ENCODE measurements at places on chromosomes 6 and 20.
A peak's percentile ranks its signal among the peaks of the same experiment; 100 is the strongest.

- DNase-seq = peak; percentile 51
These were observed at the start of gene CTSZ for GRCh38 chr20:59006864-59007664. Gene CTSZ (minus strand): TSS chr20:59007254. CDS start chr20:59007128, 126 bp downstream.

DNA sequence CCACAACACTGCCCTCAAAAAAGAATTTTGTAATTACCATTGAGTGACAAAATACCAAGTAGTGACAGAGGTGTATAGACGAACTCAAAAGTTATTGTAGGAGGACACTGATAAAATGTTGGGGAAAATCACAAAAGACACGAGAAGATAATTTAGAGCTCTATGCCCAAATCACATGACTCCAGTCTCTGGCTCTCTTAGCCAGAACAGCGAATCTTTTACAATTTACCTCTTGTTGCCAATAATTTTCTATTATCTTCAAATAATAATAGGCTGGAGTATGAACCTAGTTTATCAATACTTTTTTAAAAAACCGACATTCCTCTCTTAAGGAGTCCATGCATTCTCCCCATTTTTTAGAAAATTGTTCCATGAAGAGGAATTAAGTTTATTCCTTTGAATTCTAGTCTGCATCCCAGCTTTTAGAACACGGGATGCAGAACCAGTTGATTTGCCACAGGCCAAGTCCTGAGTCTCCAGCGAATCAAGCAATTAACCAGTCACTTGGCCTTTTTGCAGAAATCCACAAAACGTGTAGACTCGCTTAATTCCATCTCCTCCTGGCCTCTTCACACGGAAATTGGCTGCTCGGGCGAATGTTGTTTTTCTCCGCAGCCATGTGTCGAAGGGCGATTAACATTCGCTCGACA is 507 bp upstream of the RIPPLY2 start:
- no peak for DNase-seq

GRCh38 chr20:25989196-25989595 is 292.5 kb upstream of the ZNF337 start:
- no peak for DNase-seq

- no peak for DNase-seq
These were observed 150.7 kb upstream of the BTBD3 start for GRCh38 chr20:11766961-11767360.

GRCh38 chr6:106422534-106422933 is 62.0 kb downstream of the CRYBG1 start:
- no peak for DNase-seq

GRCh38 chr6:159261995-159262394 is 92.8 kb downstream of the FNDC1 start:
- DNase-seq = no peak

DNA sequence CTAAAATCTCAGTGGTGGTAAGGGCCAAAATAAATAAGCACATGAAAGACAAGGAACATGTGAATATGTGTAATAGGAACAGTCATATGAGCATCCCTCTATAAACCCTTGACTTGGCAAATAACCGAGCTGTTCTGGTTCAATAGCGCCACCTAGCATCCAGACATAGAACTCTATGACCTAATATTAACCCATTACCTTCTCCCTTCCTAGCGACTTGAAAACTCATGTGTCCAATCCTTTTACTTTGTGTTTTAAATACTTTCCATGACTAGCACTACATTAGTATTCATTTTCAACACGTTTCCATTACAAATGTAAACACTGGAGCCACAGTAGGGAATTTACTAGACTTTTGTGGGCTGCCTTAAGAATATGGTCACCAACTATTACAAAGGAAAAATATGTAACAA is 279.7 kb downstream of the UST start:
- DNase-seq = no peak

DNA sequence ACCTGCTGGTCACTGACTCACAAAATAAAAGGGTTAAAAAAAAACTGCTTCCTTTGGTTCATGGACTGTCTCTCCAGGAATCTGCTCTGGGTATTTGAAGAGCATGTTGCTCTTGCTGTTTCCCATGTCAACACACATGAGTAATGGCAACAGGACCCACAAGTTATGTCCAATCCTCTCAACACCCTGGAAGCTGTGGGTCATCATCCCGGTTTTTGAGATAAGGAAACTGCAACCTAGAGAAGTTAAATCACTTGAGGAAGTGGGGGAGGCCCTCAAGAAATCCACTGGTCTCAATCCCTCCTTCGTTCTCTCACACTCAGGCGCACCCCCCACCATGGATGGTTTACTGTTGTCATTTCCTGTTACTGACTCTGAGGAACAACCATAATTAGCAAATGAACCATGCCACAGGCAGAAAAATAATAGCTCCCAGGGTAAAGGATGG is 12.4 kb downstream of the MAP1LC3A start:
- DNase-seq = no peak

- no peak for DNase-seq
These were observed 10.3 kb downstream of the ELOVL2 start for GRCh38 chr6:11033825-11034224.

Data from stimulated activated CD4-positive, alpha-beta T cell treated with anti-CD3 and anti-CD28 coated beads, Interleukin-1b, Interleukin-23, amount 100 ng/mL, for 4 hours (primary cell).